ENCODE measurements at places on chromosomes 16 and 17.

- DNase-seq, result peak; percentile 59
Observed at GRCh38 chr17:633641-634101, 81.0 kb downstream of the VPS53 start.

DNA sequence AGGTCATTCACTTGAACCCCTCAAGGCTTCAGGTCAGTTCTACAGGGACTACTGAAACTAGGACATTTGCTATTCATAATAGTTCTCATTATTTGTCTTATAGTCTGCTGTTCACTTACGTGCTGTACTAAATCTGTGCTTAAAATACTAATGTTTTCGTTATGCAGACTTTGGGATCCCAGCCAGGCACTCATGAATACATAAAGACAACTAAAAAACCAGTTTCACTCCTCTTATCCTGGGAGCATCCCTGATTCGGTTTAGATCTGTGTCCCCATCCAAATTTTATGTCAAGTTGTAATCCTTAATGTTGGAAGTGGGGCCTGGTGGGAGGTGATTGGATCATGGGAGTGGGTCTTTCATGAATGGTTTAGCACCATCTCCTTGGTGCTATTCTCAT lies 1291.8 kb downstream of the CDH11 start:
- DNase-seq, result no peak

DNA sequence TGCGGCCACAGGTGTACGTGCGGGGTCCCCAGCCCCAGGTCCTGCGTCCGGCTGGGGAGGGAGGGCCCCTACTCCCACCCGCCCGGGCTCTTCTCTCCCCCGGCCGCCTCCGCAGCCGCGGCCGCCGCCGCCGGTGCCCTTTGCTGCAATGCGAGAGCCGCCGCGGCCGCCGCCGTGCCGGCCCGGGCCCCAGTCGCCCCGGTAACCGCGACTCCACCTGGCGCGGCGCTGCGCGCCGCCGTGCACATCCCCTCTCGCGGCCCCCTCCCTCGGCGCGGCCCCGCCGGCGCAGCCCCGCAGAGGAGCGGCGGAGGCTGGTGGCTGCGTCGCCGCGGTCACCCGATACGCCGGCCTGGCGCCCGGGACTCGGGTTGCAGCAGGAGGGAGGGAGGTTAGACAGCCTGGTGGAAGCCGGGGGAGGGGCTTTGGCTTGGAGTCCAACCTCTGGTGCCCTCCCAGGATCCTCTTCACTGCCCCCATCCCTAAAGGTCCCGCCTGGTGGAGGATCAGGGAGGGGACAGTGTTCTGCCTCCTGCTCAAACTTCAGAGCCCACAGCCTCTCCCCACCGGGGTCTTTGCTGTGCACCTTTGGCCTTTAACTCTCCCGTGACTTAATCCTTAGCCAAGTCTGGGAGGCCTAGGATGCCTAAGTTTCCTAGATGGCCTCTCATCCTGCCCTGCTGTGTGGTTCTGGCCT lies 32.9 kb downstream of the SRCIN1 start:
- DNase-seq, result peak; percentile 42

DNA sequence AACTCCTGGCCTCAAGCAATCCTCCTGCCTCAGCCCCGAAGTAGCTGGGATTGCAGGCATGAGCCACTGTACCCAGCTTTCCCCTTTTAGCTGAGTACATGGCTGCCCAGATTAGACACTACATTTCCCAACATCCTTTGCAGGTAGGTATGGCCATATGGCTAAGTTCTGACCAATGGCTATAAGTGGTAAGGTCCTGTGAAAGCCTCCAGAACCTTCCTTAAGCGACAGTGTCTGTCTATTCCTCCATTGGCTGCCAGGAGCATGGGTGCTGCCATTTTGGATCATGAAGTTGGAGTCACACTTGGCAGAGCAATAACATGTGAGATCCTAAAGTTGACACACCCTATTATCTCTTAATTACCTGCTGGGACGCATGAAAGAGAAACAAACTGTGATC lies 24.4 kb upstream of the CRHR1 start:
- DNase-seq, result no peak

- no peak for DNase-seq
Observed at GRCh38 chr17:444879-445454, 92.4 kb upstream of the RPH3AL start.

GRCh38 chr16:85625053-85625452 lies 11.9 kb downstream of the GSE1 start:
- DNase-seq, result no peak

- DNase-seq, result no peak
Observed at GRCh38 chr17:77147357-77147801, 6.6 kb downstream of the SEC14L1 start.

GRCh38 chr17:79424471-79425185 lies 186.2 kb downstream of the RBFOX3 start:
- no peak for DNase-seq

GRCh38 chr16:56312556-56312955 lies 112.8 kb downstream of the AMFR start:
- DNase-seq, result no peak

DNA sequence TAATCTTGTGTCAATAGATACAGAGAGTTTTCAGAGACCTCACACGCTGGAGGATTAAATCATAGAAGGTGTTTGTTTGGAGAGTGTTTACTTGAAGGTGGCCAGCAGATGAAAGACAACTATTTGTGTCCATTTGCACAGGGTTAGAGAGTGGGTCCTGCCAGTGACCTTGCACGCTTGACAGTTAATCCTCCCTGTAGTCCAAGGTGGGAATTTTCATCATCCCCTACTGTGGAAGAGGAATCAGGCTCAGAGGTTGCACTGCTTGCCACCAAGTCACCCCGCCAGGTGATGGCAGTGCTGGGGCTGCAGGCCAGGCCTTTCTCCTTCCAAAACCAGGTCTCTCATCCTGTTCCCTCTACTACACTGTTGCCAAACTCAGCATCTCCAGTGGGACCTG lies 12.3 kb downstream of the CDH1 start:
- no peak for DNase-seq

DNA sequence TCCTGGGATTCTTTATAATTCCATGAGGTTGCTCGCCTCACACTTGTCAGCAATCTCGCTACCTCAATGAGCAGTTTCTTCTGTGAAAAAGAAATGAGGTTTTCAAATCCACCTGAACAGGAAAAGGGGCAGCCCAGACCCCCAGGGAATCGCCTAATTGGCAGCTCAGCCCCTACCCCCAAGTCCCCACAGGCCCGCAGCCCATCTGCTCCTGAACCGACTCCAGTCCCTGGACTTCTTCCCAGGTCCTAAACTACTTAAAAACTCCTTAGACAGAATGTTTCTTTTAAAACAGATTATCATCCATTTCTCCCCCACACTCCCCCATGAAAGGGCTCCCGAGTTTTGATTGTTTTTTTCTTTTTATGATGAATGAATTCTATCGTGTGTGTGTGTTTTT lies 89.8 kb downstream of the PMP22 start:
- DNase-seq, result no peak

DNA sequence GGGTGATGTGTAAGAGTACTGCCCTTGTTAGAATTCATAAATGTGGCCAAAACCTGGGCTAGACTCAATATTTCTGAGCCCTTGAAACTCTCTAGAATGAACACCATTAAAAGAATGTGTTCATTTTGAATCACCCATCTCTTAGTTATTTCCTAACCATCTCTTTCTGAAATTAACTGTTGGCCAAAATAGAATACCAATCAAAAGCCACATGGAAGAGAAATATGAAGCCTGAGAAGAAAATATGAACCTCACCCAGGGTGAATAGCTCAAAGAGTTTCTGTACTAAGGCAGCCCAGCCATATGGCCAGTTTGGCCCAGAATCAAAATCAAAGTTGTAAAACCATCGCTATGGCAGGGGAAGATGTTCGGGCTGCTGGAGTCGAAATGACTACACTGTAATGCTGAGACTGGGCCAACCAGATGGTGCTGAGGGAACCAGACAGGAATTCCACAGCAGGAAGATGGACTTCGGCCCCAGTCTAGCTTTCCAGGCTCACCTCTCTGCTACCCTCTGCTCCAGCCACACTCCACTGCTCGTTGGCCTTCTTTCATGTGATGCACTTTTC lies 154.3 kb upstream of the ZFHX3 start:
- peak; percentile 81 for DNase-seq

DNA sequence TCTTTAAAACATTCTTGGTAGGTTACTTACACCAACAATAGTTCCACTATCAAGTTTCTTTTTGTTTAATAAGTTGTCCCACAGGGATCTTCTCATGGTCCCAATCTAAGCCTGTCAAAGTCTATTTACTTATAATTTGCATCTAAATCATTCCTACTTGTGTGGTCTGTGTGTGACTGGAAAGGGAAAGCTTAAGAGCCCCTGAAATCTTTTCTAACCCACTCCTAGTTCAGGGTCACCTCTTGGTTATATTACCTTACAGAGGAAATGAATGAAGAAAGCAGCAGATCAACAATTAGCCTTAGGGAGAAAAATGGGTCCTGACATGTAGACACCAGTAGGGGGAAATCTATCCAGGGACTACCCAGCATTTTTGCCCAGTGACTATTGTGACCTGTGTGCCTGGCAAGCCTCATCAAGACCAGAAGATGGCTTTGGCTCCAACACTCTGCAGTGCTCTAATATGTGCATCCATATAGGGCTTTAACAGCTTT lies 110.4 kb upstream of the HAS3 start:
- peak; percentile 33 for DNase-seq

DNA sequence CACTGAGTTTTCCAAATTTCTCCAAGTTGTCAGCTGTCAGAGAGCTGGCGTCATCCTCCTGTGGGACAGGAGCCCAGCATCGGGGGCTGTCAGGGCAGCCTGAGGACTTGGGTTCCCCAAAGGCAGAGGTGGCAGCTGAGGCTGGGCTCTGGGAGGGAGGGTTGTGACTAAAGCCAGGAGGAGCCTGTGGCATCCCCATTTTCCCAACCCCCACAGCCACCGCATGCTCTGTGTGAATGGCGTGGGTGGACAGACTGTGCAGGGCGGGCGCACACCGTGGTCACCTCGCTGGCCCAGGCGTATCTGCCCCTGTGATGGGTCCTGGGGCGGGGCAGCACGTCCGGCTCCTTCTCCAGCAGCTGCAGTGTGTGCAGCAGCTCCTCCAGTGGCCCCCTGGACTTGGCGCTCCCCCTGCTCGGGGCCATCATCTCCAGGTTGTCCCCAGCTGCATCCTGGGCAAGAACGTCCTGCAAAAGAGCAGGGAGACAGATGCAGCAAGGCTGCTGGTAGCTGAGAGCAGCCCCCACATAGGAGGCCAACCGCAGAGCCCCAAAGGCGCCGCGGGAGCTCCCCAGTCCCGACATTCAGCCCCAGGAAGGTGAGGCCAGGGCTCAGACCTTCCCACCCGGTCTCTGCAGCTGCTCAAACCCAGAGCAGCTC lies 24.8 kb downstream of the CEP131 start:
- no peak for DNase-seq

GRCh38 chr16:81315271-81316175 lies 761 bp downstream of the GAN start:
- peak; percentile 88 for DNase-seq

DNA sequence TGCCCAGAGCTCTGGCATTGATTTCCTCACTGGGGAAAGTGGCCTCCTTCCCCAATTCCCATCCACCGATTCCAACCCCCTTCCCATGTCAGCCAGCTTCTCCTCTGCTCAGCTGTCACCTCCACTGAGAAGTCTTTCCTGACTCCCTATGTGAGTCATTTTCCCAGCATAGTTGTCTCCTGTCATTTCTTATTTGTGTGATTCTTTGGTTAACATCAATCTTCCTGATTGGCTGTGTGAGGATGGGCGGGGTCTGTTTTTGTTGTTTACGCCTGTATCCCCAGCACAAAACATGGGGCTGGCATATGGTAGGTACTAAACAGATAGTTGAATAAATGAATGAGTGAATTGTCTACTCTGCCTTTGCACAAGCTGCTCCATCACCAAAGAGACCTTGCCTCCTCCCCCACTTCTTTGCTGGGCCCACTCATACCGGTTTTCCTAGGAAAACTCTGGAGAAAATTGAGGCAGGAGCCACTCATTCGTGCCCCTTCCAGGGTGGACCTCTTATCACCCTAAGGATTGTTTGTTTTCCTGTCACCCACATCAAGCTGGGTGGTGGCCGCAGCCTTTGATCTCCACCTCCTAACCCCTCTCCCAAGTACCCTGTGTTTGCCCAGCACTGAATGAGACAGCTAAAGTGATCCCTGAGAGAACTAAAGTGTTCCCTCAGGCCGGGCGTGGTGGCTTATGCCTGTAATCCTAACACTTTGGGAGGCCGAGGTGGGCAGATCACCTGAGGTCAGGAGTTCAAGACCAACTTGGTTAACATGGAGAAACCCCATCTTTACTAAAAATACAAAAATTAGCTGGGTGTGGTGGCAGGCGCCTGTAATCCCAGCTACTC lies 1.2 kb upstream of the GRB7 start:
- no peak for DNase-seq

GRCh38 chr16:78372277-78372676 lies 272.8 kb downstream of the WWOX start:
- DNase-seq, result no peak

DNA sequence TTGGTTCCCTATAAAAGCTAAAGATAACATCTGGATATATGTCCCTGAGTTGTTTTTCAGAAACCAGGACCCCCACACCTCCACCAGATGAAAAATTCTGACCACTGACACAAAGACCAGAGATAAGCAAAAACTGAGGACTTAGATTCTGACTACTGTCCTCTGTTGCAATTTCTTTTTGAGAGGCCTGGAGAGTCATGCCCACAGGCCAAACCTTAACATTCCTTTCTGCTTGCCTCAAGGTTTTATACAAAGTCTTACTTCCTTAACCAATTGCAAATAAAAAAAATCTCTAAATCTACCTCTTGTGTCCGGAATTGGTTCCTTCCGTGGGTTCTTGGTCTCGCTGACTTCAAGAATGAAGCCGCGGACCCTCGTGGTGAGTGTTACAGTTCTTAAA lies 228.5 kb downstream of the ABCC12 start:
- no peak for DNase-seq

DNA sequence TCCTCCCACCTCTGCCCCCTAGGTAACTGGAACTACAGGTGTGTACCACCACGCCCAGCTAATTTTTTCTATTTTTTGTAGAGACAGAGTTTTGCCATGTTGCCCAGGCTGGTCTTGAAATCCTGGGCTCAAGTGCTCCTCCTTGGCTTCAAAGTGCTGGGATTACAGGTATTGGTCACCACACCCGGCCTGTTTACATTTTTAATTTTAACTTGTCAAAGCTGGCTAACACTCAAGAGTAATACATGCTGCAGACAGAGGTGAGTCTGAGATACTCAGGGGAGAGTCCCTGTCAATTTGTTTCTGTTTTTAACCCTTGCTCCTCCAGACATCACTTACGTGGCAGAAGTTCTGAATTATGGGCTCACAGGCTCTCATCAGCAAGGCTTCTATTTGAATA lies 50.7 kb upstream of the CLEC18B start:
- no peak for DNase-seq
